ENCODE measurements at places on chromosomes 16 and 17.

DNA sequence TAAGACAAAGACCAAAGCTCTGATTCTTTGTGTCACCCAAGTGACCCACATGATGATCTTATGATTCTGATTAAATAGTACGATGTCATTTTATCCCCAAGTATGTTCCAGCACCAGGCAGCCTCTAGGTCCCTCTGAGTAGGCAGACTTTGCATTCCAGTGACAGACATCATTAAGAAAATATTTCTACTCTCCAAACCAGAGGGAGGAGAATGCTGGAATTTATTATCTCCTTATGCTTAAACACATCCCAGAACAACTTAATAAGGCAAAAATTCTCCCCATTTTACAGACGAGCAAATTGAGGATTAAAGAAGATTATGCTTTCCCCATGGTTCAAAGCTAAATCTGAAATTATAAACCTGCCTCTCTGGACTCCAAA is 192.8 kb upstream of the CDH11 start:
- DNase-seq, result no peak

DNA sequence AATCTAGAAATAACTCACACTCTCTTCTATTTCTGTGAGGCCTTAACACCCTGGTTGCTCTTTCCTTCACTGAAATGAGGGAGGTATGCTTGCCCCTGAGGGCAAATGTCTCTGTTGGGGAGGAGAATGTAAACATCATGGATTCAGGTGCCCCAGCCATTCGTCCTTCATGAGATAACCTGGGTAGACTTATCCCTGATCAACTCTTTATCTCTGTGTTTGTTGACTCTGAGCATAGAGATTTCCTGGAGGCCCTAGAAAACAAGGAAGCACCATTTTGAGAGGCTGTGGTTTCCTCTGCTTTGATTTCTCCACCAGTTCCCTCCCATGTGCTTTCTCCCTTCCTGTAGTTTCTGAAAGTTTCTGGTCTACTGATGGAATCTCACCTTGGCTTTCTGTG is 77.3 kb downstream of the PHKB start:
- no peak for DNase-seq

- DNase-seq, result no peak
These were observed 328.7 kb downstream of the WWOX start for GRCh38 chr16:78428193-78428592.

DNA sequence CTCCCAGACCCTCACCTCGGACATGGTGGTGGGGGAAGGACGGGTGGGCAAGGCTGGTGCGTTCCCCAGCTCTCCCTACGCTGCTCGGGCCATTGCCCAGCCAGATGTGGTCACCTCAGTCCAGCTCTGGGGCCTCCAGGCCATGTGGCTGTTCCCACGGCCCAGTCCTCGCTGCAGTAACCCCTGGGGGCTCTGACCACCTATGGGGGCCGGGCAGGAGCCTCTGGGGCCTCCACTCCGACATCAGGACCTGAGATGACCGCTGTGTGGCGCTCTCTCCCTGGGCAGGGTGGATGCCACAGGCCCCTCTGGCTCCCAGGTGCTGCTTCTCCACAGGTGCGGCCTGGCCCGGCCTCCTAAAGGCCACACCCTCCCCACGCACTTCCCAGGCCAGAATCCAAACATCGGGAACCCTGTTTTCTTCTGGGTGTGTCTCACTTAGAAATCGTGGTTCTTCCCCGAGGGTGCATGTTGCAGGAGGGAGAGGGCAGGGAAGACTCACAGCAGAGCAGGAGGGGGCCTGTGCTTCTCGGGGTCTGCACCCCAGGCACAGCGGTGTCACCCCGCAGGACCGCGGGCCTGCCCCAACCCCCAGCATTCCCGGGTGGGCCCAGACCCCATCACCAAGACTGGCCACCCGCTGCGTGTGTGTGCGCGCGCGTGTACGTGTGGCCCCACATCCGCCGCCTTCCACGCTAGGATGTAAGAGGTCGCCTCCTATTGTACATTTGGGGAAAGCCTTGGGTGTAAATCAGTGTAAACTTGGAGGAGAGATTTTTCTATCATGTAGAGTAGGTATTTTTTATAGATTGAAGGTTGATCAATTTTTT is 5.9 kb upstream of the CAPN15 start:
- no peak for DNase-seq

DNA sequence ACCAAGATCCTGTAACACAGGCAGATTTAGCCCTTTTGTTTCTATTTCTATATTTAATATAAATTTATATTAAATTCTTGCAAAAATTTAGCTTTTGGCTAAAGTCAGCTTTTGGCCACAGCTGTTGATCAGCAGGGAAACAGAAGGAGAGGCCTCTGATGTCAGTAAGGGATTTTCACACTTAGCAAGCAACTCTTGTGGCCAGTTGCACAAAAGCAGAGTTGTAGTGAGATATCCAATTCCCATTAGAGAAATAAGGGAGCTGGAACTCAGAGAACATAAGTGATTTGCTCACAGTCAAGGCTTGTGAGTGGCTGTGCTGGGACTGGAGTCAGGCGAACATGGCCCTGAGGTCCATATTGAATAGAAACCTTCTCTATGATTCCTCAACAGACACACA is 16.7 kb upstream of the HEATR6 start:
- DNase-seq, result no peak

DNA sequence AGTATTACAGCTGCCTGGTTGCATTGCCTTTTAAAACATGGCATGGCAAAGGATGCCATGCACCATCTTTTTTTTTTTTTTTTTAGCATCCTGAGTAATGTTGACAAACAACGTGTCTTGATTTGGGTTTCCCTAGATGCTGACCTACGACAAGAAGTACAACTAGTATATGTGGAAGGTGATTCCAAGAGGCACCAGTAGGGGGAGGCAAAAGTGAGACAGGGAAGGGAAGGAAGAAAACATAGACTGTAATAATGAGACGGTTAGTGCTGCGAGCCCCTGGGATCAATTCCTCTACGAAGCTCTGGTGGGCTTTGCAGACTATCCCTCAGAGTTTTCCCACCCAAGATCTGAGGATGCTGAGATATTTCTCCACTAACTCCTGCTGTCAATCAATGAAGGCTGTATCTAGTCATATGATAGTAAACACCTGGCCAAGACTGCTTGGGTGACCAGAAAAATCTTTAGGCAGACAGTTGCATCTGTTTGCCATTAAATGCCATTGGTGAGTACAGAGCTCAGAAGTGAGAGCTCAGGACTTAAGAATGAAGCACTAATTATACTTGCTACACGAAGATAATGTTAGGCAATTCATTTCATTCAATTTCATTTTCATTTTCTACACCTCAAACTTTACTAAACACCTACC is 458.6 kb upstream of the GOT2 start:
- no peak for DNase-seq

DNA sequence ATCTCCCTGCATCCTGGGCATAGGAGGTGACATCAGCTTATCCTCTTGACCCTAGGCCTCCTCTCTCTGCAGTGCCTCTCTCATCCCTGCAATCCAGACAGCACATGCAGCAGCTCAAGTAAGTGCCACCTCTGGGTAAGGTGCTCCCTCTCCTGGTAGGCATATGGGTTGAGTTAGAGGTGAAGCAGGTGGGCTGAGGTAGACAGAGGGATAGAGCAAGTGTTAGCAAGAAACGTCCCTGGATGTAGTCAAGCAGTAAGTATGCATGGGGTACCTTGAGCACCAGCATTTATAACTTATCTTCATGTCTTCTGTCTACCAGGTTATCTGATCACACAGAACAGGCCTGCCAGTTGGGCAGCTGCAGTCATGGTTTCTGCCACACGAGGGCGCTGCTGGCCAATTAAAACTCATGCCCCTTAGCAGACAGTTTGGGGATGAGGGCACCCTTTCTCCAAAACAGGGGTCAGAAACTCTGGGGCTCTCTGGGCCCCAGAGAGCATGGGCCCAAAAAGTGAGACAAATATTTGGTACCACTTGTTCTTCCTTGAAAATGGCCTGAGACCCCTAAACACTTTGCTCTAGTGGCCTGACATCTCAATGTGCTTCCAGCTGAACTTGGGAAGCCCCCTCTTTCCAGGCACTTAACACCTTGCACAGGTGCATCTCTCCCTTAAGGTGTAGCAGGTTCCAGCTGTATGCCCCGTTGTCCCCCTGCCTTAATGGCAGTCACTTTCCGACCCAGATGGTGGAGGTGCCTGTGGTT is 59.8 kb downstream of the NEUROD2 start:
- DNase-seq, result no peak

DNA sequence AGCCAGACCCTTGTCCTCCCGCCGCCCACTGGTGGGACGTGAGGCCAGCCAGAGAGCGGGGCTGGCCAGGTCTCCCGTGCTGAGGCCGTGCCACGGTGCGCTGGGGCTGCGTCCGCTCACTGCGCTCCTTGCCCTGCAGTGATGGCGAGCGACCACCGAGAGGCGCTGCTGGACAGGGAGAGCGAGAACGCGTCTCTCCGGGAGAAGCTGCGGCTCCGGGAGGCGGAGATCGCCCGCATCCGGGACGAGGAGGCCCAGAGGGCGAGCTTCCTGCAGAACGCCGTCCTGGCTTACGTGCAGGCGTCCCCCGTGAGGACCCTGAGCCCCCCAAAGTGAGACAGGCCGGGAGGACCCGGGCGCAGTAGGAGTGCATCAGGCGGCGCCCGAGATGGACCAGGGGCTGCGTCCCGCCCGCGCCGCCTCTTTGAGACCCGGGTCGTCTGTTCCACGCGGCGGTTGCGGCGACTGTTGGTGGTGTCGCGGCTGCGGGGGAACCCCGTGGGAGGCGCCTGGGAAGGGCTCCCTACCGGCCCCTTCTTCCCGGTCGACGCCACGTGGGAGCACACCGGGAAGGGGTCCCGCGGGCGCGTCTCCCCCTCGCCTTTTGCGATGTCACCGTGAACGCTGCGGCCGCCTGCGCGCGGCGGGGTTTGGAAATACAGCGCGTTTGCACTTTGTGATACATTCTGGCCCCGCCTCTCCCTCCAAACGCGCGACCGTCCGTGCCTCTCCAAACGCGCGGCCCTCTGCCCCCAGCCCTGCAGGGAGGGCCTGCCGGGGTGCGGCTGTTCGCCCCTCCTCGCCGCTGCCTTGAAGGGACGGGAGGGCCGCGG is 792 bp upstream of the RAC3 start:
- DNase-seq, result peak; percentile 53

- no peak for DNase-seq
These were observed 9.9 kb downstream of the DBNDD1 start for GRCh38 chr16:90009172-90009899.

DNA sequence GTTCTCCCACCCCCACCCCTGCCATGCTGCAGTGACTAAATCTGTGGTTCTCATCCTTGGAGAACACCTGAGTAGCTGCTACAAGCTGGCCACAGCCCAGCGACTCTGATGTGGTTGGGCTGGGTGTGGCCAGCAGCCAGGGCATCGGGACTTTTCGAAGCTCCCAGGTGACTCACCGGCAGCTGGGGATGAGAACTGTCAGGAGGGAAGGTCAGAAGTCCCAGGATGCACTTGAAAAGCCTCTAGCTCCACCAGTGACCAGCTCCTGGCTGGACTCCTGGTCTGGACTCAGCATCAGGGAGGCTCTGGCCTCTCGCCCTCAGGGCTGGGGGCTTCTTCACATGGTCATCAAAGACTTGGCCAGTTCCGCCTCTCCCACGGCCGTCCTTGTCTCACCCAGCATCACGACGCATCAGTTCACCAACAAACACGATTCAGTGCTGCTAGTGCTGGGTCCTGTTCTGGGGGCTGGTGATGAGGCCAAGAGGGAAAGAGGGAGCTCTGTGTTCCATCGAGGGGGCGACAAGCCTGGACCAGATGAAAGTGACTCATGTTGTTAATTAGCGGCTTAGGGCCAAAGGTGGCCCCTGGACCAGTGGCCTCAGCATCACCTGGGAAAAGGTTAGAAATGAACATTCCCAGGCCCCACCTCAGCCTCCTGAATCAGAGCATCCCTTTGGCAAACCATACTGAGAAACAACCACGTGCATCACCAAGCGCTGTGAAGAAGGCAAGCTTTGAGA is 3.9 kb upstream of the C17orf99 start:
- no peak for DNase-seq

- no peak for DNase-seq
These were observed 756 bp downstream of the TAX1BP3 start for GRCh38 chr17:3667366-3668278.

DNA sequence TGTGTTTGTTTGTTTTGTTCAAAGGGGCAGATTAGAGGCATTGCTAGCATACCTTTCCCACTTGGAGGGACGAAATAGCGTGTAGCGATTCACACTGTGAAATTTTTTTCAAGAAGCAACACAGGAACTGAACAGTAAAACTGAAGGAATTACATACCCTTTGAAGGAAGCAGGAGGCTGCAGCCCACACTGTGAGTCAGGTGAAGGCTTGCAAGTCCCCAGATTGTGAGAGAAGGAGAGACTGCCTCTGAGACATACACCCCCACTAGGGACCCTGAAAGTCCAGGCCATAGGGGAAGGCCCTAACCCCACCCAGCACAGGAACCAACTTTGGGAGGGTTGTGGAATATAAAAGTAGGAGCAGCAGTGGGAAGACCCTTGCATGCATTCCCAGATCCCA is 69.6 kb upstream of the HS3ST3A1 start:
- no peak for DNase-seq

GRCh38 chr16:87007907-87008306 is 309.3 kb downstream of the C16orf95 start:
- DNase-seq, result no peak

DNA sequence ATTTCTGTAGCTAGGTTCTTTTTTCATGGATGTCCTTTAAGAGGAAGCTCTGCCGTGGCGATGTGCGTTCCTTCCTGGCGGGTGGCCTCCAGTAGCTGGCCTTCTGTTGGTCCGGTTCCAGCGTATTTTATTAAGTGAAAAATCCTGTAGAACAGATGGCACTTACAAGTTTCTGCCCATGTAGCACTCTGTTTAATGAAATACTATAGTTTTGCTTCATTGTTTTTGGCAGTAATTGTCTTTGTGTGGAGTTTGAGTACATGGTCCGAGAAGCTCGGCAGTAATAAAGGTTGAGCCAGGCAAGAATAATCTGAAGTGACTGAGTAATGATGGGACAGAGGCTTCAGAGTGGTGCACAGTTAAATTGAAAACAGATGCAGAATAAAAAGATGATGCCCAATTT is 20.4 kb downstream of the USP10 start:
- no peak for DNase-seq

- peak; percentile 16 for DNase-seq
These were observed 2.5 kb downstream of the VAT1L start for GRCh38 chr16:77790912-77791311.

DNA sequence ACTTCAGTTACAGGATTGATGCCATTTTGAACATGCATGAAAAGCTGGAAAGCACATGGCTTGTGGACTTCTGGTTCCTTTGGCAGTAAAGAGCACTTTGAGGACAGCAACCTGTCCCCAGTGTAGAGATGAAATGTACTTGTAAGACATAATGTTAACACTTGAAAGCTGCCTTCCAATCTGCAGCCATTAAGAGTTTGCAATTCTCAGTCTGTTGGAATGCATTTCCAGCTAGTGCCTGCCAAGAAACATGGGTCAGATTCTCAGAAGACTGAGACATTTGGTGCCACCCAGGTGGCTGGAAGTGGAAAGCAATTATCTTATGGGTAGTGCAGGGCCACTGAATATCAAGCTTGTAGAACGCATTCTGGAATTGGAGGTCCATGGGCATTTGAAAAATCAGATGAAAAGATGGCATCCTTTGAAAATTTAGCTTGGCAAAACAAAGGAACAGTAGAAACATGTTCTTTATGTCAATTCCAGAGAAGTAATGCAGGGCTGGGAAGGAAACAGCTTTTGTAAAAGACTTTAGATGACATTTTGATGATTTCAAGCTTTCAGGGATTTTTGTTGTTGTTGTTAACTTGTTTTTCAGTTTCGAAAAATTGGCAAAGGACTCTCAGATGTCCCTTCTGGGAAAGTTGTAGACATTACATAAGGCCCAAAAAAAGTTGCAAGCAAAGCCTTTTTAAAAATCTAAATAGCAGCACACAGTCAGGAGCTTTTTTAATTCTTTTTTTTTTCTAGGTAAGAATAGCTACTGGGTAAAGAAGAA is 147.0 kb downstream of the ABCA8 start:
- DNase-seq, result no peak

- no peak for DNase-seq
These were observed 48.4 kb downstream of the SEC14L1 start for GRCh38 chr17:77189148-77189547.

Data from C1 segment of cervical spinal cord (tissue), 14 donors.